ENCODE measurements at places on chromosomes 6 and 20. TPM values are rescaled to one million over a fixed set of nuclear protein-coding genes. Genes with fewer than 3 reads are reported as not detected.

DNA sequence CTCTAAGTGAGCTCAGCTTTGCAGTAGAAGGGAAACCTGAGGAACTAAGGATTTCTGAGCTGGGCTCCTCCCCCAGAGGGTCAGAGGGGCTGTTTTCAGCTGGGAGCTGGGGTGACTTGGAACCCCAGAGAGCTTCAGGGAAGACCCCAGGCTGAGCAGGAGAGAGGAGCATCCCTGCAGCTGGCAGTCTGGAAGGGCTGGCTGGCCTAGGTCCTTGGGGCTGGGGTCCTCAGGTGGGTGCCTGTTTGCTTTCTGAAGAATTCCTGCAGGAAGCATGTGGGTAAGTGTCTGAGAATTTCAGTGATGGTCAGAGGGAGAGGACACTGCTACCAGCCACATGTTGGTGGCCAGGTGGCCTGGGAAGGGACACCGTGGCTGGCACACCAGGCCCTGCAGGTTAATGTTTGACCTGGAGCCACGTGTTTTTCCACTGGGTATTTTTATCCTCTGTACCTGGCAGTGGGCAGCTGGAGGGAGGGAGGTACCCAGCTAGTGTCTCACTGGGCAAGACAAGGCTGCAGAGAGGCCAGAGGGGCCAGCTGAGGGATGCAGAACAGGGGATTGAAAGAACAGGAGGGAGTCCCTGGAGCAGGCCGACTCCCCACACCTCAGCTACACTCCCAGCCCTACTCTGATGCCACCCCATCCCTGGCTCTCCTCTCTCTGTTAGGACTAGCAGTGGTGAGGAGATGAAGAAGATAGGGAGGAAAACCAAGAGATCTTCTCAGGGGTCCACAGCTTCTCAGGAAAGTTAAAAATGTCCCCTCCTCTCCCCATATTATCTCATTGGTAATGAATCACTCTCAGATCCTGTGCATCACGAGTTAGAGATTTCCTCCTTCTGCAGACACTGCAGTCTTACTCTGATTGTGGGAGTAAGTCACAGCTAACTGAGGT is 143.6 kb downstream of the VEGFA start:
- DNase-seq, result no peak

The NMBR gene
- not detected for total RNA-seq

The HSPA1L gene
- total RNA-seq, result 1.1 TPM

GRCh38 chr6:8087870-8088754 is 14.2 kb downstream of the EEF1E1 start:
- DNase-seq, result no peak

GRCh38 chr20:63370618-63371187 is 9.6 kb upstream of the CHRNA4 start:
- no peak for DNase-seq

DNA sequence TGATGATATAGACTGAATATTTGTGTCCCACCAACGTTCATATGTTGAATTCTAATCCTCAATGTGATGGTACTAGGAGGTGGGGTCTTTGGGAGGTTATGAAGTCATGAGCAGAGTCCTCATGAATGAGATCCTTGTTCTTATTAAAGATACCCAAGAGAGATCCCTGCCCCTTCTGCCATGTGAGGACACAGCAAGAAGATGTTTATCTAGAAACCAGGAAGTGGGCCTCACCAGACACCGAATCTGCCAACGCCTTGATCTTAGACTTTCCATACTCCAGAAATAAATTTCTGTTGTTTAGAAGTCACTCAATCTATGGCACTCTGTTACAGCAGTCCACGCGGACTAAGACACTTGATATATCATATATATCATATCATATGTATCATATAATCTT is 67.7 kb upstream of the GCM1 start:
- DNase-seq, result no peak

The SNX9 gene
- 44.9 TPM for total RNA-seq

GRCh38 chr6:16585805-16586204 is 175.5 kb downstream of the ATXN1 start:
- no peak for DNase-seq

DNA sequence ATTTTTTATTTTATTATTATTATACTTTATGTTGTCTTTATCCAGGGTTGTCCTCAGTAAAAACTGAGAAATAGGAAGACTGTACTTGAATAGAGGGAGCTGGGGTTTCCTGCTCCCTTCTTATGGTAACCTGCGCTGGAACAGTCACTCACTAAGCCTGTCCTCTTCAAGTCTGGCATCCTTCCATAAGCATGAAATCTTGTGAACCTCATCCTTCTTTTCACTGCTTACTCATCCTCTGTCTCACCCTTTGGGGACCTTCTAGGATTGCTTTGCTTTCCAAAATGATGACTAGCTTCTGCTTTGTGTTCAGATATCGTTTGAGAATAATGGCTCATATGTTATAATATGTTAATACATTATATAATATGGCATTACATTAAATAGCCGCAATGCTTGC is 90.6 kb downstream of the C6orf118 start:
- no peak for DNase-seq

- DNase-seq, result no peak
These were observed 468.0 kb downstream of the UTRN start for GRCh38 chr6:144753023-144753705.

- DNase-seq, result no peak
These were observed 25.9 kb upstream of the UST start for GRCh38 chr6:148720897-148721296.

GRCh38 chr20:16601047-16601446 is 27.8 kb upstream of the KIF16B start:
- no peak for DNase-seq

DNA sequence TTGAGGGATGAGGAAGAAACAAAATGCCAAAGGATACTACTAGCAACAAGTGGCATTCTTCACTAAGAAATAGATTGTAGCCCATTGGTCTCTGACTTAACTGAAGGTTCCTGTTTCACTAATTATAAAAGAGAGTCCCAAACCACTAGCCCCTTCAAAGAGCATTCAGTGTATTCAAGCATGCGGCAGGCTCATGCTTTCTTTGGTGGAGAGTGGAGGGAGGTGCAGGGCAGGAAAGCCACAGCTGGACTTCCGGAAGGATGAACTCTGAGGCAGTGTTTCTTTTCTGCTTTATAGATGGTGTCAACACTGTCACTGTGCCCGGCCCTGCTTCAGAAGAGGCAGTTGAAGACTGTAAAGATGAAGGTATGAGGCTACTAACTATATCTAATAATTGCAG is 636.1 kb downstream of the KIF16B start:
- DNase-seq, result no peak

DNA sequence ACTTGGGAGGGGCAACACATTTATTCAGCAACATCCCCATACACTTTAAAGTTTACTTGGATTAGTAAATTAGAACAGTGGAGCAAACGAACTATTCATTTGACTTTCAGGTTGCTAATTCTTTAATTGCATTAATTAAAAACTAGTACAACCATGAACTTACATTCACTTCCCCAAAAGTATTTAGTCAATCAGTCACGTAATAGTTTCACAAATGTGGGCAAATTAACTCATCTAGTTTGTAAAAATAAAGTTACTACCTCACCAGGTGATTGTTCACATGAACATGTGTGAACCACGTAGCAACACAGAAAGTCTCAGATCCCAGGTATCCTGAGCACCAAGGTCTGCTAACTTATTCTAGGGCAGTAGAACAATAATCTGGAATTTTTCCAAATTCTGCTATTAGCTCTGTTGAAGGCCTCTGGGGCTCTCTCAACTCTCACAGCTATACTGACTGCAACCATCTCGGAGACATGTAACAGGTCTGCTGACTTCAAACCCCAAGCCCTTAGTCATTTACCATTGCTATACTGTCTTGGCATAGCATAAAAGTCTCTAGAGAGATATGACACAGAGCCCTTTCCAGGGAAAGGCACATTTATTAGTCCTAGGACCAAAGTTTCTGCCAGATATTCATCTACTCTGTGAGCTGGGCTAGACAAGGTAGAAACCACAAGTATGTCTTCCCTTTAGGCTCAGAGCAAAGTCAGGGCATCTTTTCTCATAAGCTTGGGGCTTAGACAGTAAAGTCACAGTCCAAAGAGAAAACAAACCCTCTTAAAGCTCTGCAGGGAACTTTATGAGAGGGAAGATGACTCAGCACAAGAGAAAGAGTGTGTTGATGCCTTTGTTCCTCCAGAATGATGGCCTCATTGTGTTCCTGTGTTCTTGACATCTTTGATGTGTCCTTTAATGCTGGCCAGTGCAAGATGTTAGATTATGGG is 50.9 kb upstream of the CCDC28A start:
- no peak for DNase-seq

The TCP1 gene
- total RNA-seq, result 135 TPM

GRCh38 chr6:43428112-43428570 is 800 bp downstream of the ABCC10 start:
- DNase-seq, result no peak

- no peak for DNase-seq
These were observed 38.5 kb downstream of the EDN1 start for GRCh38 chr6:12328701-12329100.

GRCh38 chr6:40931931-40932330 is 107.1 kb downstream of the UNC5CL start:
- no peak for DNase-seq

The TRIM15 gene
- 0.12 TPM for total RNA-seq

GRCh38 chr20:49601153-49601924 is 33.4 kb upstream of the PTGIS start:
- no peak for DNase-seq

- no peak for DNase-seq
These were observed 28.5 kb downstream of the AGPAT4 start for GRCh38 chr6:161245363-161245762.

GRCh38 chr20:41142919-41143318 is 5.6 kb downstream of the PLCG1 start:
- no peak for DNase-seq

- DNase-seq, result peak; percentile 9
These were observed 20.7 kb upstream of the DST start for GRCh38 chr6:56663344-56663743.

The RAMACL gene
- total RNA-seq, result 0.70 TPM

DNA sequence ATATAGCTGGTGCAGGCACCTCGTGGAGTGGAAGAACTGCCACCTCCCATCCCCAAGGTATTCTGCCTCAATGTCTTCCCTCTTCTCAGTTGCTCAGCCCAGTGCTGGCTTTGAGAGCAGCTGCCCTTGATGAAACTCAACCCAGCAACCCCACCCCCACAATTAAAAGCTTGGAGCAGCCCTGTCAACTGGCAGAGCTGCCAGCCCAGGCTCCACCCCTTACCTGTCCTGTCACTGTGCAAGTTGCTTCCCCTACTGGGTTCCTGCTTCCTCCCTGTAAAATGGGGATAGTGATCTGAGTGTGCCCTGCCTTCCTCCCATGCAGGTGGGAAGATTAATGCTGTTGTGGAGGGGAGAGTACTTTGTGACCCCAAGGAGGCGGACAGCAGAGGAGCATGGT is 4.5 kb downstream of the TMEM63B start:
- no peak for DNase-seq

The ID4 gene
- total RNA-seq, result 0.66 TPM

DNA sequence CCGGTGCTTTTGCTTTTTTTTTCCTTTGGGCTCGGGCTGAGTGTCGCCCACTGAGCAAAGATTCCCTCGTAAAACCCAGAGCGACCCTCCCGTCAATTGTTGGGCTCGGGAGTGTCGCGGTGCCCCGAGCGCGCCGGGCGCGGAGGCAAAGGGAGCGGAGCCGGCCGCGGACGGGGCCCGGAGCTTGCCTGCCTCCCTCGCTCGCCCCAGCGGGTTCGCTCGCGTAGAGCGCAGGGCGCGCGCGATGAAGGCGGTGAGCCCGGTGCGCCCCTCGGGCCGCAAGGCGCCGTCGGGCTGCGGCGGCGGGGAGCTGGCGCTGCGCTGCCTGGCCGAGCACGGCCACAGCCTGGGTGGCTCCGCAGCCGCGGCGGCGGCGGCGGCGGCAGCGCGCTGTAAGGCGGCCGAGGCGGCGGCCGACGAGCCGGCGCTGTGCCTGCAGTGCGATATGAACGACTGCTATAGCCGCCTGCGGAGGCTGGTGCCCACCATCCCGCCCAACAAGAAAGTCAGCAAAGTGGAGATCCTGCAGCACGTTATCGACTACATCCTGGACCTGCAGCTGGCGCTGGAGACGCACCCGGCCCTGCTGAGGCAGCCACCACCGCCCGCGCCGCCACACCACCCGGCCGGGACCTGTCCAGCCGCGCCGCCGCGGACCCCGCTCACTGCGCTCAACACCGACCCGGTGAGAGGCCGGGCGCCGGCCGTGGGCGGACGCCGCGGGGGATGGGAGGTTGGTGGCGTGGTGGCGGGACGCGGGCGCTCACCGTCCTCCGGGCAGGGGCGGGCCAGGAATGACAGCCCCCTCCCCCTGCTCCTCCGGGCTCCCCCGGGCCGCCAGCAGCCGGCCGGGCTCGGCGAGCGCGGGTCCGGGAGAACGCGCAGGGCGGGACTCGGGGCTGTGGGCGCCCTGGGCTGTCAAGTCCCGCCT is 606 bp downstream of the ID4 start:
- peak; percentile 16 for DNase-seq

The GMPR gene
- 260 TPM for total RNA-seq

DNA sequence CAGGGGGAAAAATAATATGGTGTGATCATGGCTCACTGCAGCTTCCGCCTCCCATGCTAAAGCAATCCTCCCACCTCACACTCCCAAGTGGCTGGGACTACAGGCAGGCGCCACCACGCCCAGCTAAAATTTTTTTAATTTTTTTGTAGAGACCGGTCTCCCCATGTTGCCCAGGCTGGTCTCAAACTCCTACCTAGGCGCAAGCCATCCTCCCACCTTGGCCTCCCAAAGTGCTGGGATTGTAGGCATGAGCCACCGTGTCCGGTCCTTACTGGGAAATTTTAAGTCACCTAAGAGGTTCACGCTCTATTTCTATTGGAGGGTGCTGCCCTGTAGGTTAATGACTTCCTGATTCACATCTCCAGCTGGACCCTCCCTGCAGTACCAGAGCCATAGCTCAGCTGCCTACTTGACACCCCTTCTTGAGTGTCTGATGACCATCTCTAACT is 626 bp upstream of the CDK5RAP1 start:
- DNase-seq, result no peak

All from gastrocnemius medialis (tissue), 4 donors.